CD4-positive, alpha-beta T cell treated with Interleukin-12 subunit alpha and Interleukin-12 subunit beta, for 1 hour (primary cell): ENCODE measurements at places on chromosomes 4 and X.

DNA sequence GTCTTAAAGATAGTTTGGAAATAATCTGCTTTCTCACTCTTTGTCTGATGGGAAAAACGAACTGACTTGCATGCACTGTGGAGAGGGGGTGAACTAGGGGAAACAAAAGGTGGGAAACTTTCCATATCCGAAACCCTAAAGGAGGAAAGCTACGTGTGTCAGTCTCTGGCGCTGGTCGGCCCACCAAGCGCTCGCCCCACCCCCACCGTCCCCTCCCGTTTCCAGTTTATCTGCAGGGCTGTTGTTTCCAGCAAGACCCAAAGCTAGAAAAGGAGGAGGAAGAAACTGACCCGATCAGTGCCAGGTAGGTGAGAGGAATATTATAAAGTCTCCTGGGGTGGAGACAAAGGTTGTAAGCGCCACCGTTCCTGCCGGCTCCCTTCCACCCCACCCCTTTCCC lies 552 bp downstream of the TCEAL9 start:
- DNase-seq, result no peak

- no peak for DNase-seq
Measured at GRCh38 chr4:30385650-30386049, 334.5 kb upstream of the PCDH7 start.

GRCh38 chrX:3326681-3327080 lies 19.8 kb downstream of the MXRA5 start:
- DNase-seq, result no peak

DNA sequence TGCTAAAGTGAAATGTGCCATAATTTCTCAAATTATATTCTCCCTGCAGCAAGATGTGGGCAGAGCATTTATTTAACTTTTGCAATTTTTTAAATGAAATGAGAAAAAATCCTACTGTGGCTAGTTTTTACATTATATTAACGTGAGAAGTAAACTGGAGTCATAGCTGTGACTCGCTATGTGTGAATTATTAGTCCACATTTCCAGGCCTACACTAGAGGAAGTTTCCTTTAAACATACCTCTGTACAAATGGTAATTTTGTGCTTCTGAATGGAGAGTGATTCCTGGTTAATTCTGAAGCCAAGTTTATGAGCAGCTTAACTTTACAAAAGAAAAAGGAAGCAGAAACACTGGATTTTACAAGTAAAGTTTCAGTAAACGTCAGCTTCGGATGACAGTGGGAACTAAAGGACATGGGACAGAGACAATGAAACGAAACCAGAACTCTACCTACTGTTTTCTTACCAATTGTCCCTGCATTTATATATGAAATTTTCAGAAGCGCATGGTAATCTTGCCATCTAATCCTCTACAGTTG lies 72.4 kb downstream of the FBXO8 start:
- no peak for DNase-seq

GRCh38 chr4:16129336-16129735 lies 45.5 kb upstream of the PROM1 start:
- DNase-seq, result no peak

- no peak for DNase-seq
Measured at GRCh38 chr4:189096717-189097116, 844.0 kb upstream of the FRG1 start.

DNA sequence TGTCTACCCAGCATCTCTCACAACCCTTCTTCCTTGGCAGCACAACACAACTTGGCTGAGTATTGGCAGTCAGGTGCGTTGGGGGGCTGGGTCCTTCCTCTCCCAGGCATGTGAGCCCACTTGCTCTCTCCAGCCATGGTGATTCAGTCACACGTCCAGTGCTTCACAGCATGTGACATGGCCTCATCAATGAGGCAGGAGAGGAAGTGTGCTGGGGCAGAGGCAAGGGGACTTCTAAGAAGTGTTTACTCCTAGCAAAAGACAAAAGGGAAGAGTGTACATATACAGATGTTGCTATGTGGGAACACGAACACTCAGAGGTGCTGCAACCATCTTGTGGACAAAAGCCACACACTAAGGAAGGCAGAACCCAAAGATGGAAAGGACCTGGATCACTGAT lies 380.8 kb downstream of the FBXW7 start:
- DNase-seq, result no peak

GRCh38 chr4:84971319-84971932 lies 4.9 kb upstream of the WDFY3 start:
- peak; percentile 19 for DNase-seq

DNA sequence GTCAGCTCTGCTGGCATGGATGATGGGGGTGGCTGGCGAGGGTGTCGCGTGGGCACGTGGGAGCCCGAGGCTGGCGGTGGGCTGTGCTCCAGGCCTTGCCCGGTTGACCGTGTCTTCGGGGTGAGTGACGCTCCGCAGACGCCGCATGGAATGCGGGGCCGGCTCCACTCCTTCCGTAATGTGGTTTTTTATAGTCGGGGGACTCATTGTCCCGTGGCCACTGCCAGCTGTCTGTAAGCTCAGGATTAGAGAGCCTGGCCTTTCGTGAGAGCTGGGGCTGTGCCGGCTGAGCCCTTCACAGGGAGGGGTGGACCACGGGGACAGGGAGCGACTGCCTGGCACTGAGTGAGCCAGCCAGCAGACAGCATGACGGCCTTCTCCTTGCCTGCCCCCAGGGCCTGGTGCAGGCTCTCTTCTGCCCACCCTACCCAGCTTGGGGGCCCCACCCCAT lies 20.4 kb downstream of the DOK7 start:
- no peak for DNase-seq

GRCh38 chr4:128298146-128298758 lies 10.6 kb upstream of the PGRMC2 start:
- no peak for DNase-seq

DNA sequence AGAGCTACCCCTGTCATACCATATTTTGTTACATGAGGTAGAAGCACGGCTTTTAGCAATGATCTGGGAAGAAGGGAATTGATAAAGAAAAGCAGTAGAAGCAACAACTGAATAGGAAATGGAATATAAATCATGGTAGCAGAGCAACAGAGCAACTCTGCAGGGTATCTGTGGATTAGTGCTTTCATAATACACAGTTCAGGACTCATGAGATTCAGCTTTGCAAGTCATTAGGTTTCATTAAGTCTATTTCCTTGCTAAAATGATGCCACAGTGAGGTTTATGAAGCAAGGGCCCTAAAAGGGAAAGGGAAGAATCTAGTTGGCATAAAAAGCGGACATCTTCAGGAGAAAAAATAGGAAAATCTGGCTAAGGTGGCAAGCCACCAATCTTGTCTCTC lies 45.6 kb upstream of the GRPR start:
- no peak for DNase-seq

GRCh38 chr4:79638735-79639134 lies 230.7 kb upstream of the GK2 start:
- DNase-seq, result no peak

GRCh38 chr4:62366939-62367338 lies 1166.8 kb downstream of the ADGRL3 start:
- DNase-seq, result no peak
